ENCODE measurements at places on chromosomes 11 and 22. TPM values are rescaled to one million over a fixed set of nuclear protein-coding genes. Genes with fewer than 3 reads are reported as not detected.

- no peak overlapping the region for H3K4me3 ChIP-seq
- no peaks in the 10 kb centered on the region for H3K27me3 ChIP-seq
- peak; percentile 28 for DNase-seq
Observed at GRCh38 chr11:46357483-46357936, 10.2 kb downstream of the DGKZ start.

DNA sequence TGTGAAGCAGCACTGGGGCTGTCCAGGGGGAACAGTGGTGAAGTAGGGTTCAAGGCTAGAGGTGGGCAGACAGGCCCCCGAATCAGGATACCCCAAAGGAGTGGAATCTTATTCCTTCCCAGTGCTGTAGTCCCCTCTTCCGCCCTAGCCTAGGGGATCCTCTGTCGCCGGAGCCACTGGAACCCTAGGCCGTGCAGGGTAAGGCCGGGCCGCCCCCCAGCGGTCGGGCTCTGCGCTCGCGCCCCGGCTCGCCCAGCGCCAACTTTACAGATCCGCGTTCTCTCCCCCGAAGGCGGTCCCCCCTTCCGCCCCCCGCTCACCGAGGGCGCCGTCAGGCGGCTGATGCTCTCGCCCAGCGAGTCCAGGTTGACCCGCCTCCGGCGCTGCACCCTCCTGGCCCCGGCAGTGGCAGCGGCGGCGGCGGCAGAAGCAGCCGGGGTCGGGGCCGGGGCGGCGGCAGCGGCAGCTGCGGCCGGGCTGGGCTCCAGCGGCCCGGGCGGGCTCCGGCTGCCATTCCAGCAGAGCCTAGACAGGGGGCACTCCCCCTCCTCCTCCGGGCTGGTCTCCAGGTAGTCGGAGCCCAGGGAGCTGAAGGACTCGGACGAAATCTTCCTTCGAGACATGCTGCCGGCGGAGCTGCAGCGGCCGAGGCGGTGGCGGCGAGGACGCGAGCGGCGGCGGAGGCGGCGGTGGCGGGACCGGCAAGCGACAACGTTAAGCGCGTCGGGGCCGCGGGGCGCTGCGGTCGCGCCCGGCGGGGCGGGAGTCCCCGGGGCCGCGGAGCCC, 650 bp downstream of the GUCY1A2 start:
- no peak overlapping the region for H3K4me3 ChIP-seq
- H3K27ac ChIP-seq, result no peak overlapping the region
- peak; percentile 22 for DNase-seq
- H3K27me3 ChIP-seq, result peaks cover 31% of the 10 kb centered on the region
- H3K4me1 ChIP-seq, result peaks cover 3% of the 10 kb centered on the region
- H3K36me3 ChIP-seq, result no peaks in the 10 kb centered on the region

- peaks cover 4% of the 10 kb centered on the region for H3K4me1 ChIP-seq
- H3K27me3 ChIP-seq, result no peaks in the 10 kb centered on the region
- no peak for DNase-seq
- no peaks in the 10 kb centered on the region for H3K36me3 ChIP-seq
Observed at GRCh38 chr11:69186316-69187260, 30.9 kb downstream of the SMIM38 start.

The KCNJ1 gene
- not detected for total RNA-seq

GRCh38 chr11:117748771-117749540, 48.1 kb downstream of the DSCAML1 start:
- no peaks in the 10 kb centered on the region for H3K27me3 ChIP-seq
- DNase-seq, result no peak
- H3K27ac ChIP-seq, result no peak overlapping the region
- H3K4me1 ChIP-seq, result no peaks in the 10 kb centered on the region
- no peaks in the 10 kb centered on the region for H3K36me3 ChIP-seq
- H3K4me3 ChIP-seq, result no peak overlapping the region

The MMP1 gene
- total RNA-seq, result not detected

The MAPK11 gene
- 6.2 TPM for total RNA-seq

The OR10D3 gene
- not detected for total RNA-seq

GRCh38 chr11:2489083-2489482, 44.3 kb downstream of the KCNQ1 start:
- H3K4me3 ChIP-seq, result no peak overlapping the region
- no peaks in the 10 kb centered on the region for H3K27me3 ChIP-seq
- H3K27ac ChIP-seq, result no peak overlapping the region
- H3K36me3 ChIP-seq, result peaks cover 36% of the 10 kb centered on the region
- DNase-seq, result no peak

DNA sequence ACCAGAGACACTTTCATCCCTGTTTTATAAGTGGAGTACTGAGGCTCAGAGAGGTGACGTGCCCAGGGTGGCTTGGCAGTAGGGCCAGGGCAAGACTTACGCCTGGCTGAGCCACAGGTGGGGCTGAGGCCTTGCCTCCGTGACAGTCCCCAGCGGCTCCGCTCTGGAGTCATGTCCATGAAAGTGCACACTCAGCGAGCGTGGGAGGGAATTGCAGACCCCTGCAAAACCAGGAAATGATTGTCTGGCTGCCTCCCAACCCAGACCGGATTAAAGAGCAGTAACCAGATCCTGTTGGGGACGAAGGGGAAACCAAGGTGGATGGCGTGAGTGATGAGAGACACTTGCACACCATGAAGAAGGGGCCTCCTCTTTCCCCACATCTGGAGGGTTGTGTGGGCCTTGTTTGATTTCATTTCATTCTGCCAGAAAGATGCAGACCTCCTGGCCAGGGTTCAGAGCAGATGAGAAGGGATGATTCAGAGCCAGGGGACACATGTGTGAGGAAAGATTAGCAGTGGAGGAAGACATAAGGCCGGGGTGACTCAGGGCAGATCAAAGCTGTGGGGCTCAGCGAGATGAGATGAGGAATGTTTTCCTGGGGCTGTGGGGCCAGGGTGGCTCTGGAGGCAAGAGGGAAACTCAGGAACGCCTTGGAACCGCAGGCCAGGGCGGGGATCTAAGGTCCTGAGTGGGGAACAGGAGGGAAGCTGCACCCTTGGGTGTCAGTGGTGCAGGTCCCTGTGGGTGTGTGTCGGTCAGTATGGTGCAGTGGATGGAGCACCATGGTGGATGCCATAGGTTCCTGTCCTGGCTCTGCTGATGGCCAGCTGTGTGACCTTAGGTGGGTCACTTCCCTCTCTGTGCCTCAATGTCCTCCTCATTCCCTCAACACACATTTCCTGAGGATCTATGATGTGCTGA, 29.9 kb upstream of the LRRC32 start:
- H3K27me3 ChIP-seq, result peaks cover 7% of the 10 kb centered on the region
- no peaks in the 10 kb centered on the region for H3K36me3 ChIP-seq
- H3K4me3 ChIP-seq, result no peak overlapping the region
- peaks cover 14% of the 10 kb centered on the region for H3K4me1 ChIP-seq
- no peak overlapping the region for H3K27ac ChIP-seq

The RAB36 gene
- total RNA-seq, result 0.22 TPM

DNA sequence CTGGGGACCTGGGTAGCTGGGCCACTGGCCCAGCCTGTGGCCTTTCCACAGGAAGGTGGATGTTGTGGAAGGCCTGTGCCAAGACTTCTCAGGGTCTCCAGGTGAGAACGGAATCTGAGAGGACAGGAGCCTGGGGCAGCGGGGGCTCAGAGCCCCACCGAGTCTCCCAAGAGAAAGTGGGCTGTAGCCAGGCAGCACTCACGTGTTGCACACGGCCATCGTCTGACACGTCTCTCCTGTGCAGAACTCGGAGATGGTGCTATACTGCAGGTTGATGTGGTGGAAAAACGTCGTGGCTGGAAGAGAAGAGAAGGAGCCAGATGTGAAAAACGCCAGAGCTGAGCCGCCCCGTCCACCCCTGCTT, 6.4 kb downstream of the MOB2 start:
- H3K4me3 ChIP-seq, result no peak overlapping the region
- no peaks in the 10 kb centered on the region for H3K36me3 ChIP-seq
- H3K27me3 ChIP-seq, result no peaks in the 10 kb centered on the region

- H3K4me1 ChIP-seq, result peaks cover 12% of the 10 kb centered on the region
- H3K4me3 ChIP-seq, result no peak overlapping the region
- H3K27ac ChIP-seq, result no peak overlapping the region
- H3K27me3 ChIP-seq, result peaks cover 4% of the 10 kb centered on the region
- no peaks in the 10 kb centered on the region for H3K36me3 ChIP-seq
Observed at GRCh38 chr22:37739035-37739434, 42.2 kb downstream of the TRIOBP start.

The FIBP gene
- total RNA-seq, result 79.9 TPM

The PLXNB2 gene
- total RNA-seq, result 26.4 TPM

DNA sequence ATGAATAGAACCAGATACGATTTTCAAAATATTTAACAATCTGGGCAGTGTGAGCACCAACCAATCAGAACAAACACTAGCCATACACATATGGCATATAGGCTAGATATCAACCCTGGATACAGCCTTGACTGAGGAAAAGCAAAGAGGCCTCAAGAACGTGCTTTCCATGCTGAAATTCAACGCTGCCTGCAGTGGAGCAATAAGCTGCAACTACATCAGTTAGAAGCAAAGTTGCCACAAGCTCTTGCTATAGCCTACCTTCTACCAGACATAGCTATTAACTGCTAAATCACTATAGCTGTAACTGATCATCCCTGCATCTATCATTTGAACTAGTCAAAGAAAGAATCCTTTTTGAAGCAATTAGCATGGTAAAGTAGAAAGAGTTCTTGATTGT, 42.5 kb downstream of the DENND5A start:
- H3K4me3 ChIP-seq, result no peak overlapping the region
- no peak overlapping the region for H3K27ac ChIP-seq
- H3K27me3 ChIP-seq, result no peaks in the 10 kb centered on the region
- no peaks in the 10 kb centered on the region for H3K36me3 ChIP-seq
- DNase-seq, result no peak
- H3K4me1 ChIP-seq, result peaks cover 19% of the 10 kb centered on the region

DNA sequence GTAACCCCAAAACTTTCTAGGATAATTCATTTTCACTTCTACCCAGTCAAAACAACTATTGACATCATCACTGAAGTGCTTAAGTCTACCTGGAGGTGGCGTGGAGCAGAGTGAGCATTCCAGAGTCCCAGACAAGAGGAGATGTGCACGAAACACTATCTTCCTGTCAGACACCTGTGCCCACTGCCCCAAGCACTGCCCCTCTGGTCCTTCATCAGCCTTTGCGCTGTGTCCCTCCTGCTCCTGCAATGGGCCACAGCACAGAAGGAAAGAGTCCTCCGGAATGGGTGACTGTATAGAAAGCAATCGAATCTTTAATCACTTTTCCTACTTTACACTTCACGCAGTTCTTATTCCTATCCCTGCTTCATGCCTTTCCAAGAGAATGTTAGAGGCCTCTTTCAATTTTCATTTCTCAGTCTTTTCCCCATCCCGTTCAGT, 512 bp upstream of the GRIA4 start:
- no peak overlapping the region for H3K27ac ChIP-seq
- H3K27me3 ChIP-seq, result peaks cover 38% of the 10 kb centered on the region
- H3K4me3 ChIP-seq, result no peak overlapping the region
- no peaks in the 10 kb centered on the region for H3K36me3 ChIP-seq
- peaks cover 8% of the 10 kb centered on the region for H3K4me1 ChIP-seq

The COA4 gene
- 106 TPM for total RNA-seq

- no peak for DNase-seq
- peaks cover 2% of the 10 kb centered on the region for H3K36me3 ChIP-seq
- H3K27ac ChIP-seq, result no peak overlapping the region
- no peak overlapping the region for H3K4me3 ChIP-seq
Observed at GRCh38 chr11:72244361-72245262, 636 bp upstream of the PHOX2A start.

DNA sequence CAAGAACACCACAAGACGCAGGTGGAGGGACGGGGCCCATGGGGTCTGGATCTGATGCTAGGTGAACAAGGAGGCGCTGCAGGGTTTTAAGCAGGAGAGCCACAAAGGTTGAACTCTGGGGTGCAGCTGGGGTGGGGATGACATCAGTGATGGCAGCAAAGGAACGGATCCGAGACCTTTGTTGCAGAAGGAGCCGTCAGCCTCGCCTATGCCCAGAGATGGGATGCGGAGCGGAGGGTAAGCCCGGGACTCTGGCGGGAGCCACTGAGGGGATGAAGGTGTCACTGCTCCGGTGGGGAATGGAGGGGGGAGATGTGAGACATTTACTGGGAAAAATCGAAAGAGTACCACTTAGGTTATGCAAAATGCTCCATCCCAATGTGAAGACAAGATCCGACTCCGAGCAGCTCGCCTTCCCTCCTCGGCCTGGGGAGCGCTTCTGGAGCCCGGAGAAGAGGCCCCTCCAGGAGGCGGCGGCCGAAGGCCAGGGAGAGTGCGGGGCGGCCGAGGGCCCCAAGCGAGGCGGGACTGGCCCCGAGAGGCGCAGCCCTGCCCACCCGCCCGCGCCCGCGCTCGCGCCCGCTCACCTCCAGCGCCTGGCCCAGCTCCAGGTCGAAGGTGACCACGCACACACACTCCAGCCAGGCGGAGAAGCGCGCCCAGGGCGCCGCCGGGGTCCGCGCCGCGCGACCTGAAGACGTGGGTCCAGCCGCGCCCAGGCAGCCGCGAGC, 422 bp downstream of the DENND6B start:
- no peaks in the 10 kb centered on the region for H3K36me3 ChIP-seq
- no peak overlapping the region for H3K27ac ChIP-seq
- peaks cover 10% of the 10 kb centered on the region for H3K27me3 ChIP-seq
